ENCODE measurements at places on chromosomes 6 and 20.

DNA sequence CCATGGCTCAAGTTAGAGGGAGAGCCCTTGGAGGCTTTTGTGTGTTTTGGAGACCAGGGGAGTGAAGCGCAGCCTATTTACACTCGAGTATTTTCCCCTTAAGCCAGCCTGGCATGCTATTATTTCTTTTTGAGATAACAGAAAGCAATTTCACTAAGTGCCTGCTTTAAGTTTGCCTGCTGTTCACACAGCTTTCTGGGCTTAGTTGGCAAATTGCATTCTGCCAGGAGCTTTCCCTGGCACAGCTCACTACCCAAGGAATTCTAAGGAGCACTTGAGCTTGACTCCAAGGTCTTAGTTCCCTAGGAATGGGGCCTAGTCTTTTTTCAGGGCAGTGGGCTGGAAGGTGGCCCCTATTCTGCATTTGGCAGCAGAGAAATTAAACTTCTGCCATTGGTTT lies 19.0 kb upstream of the ASXL1 start:
- DNase-seq = no peak

DNA sequence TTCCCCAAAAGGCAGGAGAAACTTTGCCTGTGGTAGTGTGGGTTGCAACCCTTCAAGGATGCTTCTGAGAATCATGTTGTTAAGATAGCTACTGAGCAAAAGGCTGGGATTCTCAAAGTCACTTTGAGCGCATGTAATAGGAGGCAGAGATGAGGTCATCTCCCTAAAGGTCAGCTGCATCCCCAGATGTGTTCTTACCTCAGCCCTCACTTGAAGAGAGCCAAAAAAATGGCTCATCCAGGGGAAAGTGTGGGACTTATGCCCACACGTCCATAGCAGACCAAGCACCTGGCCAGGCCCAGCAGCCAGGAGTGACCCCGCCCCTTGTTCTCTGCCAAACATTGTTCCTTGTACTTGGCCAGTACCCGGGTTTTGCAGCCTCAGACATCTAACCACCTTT lies 187.0 kb upstream of the BMP2 start:
- no peak for DNase-seq

DNA sequence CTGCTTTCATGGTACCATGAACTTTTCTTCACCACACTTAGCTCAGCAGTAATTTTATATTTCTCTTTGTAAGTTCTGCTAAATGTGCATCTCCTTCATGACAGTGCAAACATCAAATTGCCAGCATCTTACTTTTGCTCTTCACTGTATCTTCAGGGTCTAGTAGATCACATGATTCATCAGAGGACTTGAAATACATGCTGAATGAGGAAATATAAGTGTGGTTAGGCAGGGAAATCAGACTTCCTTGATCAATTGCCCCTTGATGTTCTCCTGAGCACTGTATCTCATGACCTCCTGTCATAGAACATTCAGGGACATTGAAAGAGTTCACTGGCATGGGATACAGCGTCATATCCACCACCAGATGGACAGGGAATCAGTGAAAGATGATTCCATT lies 25.3 kb upstream of the POLR1H start:
- DNase-seq = no peak

DNA sequence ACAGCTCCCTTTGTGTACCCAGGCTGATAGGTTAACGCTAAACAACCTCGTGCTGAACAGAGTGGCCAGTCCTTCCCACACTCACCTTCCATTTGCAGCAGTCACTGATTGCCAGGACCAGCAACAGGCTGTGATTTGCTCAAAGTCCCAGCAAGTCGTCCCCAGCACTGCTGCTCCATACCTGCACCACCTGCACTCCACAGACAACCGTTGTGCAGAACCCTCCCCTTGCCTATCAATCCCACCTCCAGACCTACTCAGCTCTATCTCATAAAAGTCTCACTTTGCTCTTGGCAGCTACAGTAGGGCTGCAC lies 43.1 kb upstream of the SCML4 start:
- DNase-seq = no peak

- no peak for DNase-seq
Measured at GRCh38 chr6:137148306-137149034, 25.0 kb downstream of the IL22RA2 start.

DNA sequence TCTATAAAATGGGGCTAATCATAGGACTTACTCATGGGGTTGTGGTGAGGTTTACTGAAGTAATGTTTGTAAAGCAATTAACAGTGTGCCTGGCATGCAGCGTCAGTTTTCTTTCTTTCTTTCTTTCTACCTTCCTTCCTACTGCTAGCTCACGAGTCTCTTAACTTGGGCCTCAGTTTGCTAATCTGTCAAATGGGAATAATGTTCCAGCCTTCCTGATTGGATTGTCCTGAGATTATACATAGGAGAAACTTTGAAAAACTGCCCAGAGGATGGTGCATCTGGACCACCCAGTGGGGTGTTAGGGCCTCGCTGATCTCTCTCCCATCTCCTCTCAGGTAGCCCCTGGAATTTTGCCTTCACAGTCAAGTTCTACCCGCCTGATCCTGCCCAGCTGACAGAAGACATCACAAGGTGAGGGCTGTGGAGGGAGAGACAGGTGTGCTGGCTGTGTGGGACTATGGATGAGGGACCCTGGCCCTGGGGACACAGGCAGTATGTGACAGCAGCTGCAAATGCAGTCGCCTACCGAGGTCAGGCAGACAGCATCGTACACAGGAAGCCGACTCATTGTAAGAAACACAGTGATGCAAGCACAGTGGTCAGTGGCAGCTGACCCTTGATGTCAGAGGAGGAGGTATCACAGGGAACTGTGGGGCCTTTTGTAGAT lies 27.5 kb downstream of the EPB41L1 start:
- DNase-seq = no peak

- no peak for DNase-seq
Measured at GRCh38 chr6:37368961-37369320, 15.2 kb downstream of the RNF8 start.

DNA sequence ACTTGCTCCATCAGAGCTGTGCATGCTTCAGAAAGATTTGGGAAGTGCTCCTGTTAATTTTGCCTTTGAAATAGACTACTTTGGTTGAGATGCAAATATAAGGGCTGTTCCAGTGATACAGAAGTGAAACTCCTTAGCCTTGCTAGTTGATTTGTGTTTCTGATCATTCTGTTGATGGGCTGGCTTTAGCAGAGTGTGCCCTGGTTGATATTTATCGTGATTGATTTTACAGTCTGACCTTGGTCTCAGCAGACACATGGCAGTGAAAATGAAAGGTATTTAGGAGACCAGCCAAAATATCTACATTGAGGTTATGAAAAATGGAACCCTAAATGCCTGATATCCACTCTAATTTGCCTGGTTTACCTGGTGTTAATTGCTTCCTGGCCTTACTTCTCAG lies 122.1 kb upstream of the CEP162 start:
- DNase-seq = no peak

DNA sequence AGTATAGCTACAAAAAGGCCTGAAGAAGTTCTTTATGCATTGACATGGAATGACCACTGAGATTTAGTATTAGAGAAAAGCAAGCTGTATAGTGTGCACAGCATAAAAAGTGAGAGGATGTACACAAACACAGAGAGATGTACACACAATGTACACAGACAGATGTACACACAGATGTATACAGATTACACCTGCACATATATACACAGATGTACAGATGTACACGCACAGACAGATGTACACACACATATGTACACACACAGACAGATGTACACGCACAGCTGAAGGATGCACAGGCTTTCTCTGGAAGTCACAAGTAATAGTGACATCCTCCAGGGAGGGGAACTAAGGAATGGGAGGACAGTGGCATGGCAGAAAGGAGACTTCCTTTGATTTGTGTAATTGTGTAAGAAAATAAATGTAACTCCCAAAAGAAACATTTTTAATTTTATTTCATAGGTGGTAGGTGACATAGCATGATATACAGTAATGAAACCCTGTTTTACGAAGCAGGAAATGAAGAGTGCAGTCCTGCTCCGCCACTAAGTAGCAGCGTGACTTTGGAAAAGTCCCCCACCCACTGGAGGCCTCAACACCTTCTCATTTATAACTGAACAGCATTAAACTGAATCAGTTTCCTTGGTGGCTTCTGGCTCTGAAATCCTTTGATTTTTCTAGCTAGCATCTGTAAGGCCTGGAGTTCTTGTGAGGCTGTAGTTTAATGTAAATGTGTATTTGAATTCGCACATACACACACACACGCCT lies 14.1 kb downstream of the NFATC2 start:
- peak; percentile 78 for DNase-seq

DNA sequence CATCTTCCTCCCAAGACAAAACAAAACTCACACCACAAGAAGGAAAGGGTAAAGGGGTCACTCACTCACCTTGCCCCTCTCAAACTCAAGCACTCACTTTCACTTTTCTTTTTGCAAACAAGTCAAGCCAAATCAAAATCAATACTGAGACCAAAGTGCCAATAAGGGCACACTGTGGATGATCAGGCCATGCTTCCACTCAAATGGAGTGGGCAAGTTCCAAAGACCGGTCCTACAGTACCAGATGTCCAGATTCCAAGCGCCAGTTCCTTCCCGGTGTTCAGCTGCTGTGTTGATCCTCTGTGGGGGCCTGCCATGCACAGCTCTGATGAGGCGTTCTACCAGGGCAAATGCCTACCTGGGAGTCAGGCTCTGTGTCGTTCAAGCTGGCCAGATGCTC lies 162.6 kb upstream of the GRIK2 start:
- no peak for DNase-seq

DNA sequence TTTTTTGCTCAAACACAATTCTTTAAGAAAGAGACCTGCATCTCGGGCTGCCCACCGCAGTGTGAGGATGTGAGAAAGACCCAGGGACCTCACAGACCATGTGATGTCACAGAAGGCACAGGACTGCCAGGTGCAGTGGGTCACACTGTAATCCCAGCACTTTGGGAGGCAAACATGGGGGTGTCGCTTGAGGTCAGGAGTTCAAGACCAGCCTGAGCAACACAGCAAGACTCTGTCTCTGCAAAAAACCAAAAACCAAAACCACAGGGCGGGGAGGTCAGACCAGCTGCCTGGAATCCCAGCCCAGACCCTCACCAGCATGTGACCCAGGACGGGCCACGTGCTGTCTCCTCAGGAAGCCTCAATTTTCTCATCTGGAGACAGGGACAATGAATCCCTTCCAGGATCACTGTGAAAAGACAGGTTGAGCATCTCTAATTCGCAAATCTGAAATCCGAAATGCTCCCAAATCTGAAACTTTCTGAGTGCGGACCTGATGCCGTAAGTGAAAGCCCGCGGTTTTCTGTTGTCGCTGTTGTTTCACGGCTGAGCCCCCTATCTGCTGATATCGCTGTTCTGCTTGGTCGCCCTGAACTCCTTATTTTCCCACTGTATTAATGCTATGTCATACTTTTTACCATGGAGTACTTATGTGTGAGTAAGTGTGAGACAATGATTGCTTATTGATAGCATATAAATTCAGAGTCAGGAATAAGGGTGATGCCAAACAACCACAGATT lies 159.5 kb upstream of the PTPN1 start:
- DNase-seq = no peak

DNA sequence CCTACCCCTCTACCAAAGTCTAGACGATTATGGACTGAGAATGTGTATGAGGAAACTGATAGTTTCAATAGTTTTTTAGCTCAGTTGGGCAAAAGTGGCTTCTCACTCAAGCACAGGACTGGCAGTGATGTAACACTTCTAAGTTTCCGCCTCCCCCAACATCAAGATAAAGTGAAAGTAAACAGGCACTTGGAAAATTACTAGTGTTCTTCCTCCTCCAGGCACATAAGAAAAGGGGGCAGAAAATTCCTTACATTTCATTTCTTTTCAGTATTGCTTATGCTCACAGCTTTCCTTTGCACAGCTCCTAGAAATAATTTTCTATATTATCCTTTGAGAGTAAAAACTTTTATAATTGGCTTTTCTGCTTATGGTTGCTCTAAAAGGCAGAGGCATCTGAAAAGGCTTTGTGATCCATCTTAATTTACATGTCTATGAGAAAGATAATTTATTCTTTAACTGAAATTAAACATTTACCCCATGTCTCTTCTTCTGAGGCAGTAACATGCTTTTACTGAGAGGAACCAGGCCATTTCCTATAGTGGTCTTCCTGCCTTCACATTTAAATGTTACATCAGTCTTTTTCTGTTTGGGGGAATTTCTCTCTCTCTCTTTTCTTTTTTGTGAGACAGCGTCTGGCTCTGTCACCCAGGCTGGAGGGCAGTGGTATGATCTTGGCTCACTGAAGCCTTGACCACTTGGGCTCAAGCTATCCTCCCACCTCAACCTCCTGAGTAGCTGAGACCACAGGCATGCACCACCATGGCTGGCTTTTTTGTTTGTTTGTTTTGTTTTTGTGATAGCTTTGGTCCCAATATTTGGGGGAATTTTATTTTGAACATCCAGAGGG lies 65.0 kb upstream of the EEF1A1 start:
- DNase-seq = peak; percentile 19

- no peak for DNase-seq
Measured at GRCh38 chr20:57661746-57662455, 41.7 kb upstream of the ZBP1 start.

GRCh38 chr6:110366975-110367374 lies 8.8 kb upstream of the METTL24 start:
- DNase-seq = no peak

GRCh38 chr20:15609921-15610320 lies 963.3 kb downstream of the KIF16B start:
- DNase-seq = no peak

GRCh38 chr6:134447883-134448387 lies 130.0 kb upstream of the SGK1 start:
- DNase-seq = no peak

- DNase-seq = no peak
Measured at GRCh38 chr20:36549942-36550789, 8.8 kb downstream of the MYL9 start.

GRCh38 chr20:1674361-1674760 lies 16.8 kb upstream of the SIRPG start:
- peak; percentile 33 for DNase-seq

DNA sequence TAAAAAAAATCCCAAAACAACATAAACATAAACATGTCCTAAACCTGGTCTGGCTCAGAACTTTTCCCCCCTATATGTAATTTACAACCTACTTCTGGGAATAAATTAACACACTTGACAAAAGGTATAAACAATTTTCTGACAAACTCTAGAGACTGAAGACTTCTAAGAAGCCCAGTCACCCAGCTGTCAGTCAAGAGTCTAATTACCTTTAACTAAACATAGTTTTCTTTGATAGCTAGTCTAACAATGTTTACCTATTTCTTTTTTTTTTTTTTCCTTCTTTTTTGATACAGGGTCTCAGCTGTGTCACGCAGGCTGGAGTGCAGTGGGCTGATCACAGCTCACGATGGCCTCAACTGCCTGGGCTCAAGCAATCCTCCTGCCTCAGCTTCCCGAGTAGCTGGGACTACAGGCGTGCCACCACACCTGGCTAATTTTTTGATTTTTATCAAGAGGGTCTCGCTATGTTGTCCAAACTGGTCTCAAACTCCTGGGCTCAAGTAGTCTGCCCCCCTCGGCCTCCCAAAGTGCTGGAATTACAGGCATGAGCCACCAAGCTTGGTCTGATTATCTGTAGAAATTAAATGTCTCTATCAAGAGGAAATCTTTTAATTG lies 932 bp upstream of the UBR2 start:
- DNase-seq = no peak

DNA sequence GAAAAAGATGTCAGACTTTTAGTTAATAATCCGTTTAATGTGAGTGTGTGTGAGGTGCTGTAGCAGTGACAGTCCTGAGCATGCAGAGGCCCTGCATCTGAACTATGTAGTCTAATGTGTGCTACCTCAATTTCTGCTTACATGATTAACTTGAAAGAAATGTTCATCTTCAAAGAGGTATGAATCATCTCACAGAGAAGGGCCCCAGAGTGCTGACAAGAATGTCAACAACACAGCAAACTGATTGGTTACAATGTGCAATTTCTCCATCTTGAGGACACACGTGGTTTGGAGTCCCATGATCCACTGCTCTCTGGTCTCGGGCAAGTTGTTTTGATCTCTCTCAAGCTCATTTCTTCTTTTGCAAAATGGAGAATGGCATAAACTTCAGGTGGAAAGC lies 61.7 kb upstream of the EMILIN3 start:
- DNase-seq = no peak
